ENCODE measurements at places on chromosomes 5 and 9.

GRCh38 chr5:84791730-84792129, 407.1 kb upstream of the EDIL3 start:
- DNase-seq, result no peak

GRCh38 chr5:137220523-137220927, 278.6 kb downstream of the SPOCK1 start:
- peak; percentile 27 for DNase-seq

- no peak for DNase-seq
Measured at GRCh38 chr5:14284392-14285148, 141.4 kb downstream of the TRIO start.

- peak; percentile 62 for DNase-seq
Measured at GRCh38 chr5:138503487-138504270, 38.4 kb downstream of the EGR1 start.

- DNase-seq, result no peak
Measured at GRCh38 chr9:131165523-131165922, 40.1 kb downstream of the NUP214 start.

Data from NCI-H1694 treated with DMSO at 0.1 percent for 48 hours (cell line).